ENCODE measurements at places on chromosomes 11 and 22.

DNA sequence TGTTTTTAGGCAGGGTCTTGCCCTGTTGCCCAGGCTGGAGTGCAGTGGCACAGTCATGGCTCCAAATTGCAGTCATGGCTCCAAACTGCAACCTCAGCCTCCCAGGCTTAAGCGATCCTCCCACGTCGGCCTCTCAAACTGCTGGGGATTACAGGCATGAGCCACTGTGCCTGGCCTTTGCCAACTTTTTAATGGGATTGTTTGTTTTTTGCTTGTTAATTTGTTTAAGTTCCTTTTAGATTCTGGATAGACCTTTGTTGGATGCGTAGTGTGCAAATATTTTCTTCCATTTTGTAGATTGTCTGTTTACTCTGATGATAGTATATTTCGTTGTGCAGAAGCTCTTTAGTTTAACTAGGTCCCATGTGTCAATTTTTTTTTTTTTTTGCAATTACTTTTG lies 10.0 kb upstream of the SCGB1D1 start:
- DNase-seq = no peak

- no peak for DNase-seq
Measured at GRCh38 chr11:134124660-134125451, 56.0 kb downstream of the JAM3 start.

GRCh38 chr22:22895776-22896445 lies 8.3 kb downstream of the IGLL5 start:
- DNase-seq = no peak

DNA sequence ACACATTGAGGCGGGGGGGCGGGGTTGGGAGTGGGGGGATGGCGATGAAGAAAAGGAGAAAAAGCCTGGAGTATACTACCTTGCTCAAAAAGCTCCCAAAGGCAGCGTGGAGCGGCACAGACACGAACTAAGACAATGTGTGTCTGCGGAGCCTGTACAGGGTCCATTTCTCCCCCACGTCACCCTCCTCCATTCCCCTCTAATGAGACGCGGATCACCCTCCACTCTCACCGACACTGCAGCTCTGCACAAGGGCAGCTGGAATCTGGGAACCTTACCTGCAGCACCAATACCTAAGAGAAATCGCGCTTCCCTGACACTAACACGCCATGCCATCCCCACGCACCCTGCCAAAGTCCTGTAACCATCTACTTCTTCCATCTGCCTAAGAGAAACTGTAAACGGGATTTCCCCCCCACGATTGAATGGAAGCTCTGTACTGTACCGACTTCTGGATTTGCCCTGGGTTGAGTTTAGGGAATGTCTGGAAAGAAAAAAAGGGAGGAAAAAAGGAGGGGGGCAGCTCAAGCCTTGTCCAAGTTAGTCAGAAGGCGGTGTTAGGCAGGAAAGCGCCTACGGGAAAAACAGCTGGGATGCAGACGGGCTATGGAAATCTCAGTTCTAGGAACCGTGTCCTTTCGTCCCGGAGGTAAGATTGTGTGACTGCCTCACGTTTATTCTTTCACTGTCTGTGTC lies 125.7 kb upstream of the C11orf58 start:
- no peak for DNase-seq

GRCh38 chr22:38127869-38128268 lies 17.4 kb upstream of the BAIAP2L2 start:
- no peak for DNase-seq
